ENCODE measurements at places on chromosomes 3 and 15.

GRCh38 chr15:72037321-72037720 lies 80.6 kb downstream of the MYO9A start:
- H3K4me3 ChIP-seq, result no peak overlapping the region
- DNase-seq, result no peak
- H3K27me3 ChIP-seq, result no peaks in the 10 kb centered on the region
- no peak overlapping the region for H3K27ac ChIP-seq

DNA sequence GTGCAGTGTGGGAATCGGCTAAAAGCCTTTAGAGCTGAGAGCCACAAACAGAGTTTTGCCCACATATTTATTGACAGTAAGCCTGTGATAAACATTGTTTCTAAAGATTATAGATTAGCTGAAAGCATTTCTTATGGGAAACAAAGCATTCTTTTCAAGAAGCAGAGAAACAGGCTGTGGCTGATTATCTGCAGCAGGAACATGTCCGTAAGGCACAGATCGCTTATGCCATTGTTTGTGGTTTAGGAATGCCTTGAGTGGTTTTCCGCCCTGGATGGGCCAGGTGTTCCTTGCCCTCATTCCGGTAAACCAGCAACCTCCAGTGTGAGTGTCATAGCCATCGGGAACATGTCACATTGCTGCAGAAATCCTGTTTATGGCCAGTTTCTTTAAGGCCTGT lies 12.5 kb downstream of the XYLB start:
- no peak for DNase-seq
- H3K4me1 ChIP-seq, result peaks cover 5% of the 10 kb centered on the region
- peaks cover 14% of the 10 kb centered on the region for H3K36me3 ChIP-seq
- no peak overlapping the region for H3K27ac ChIP-seq
- no peaks in the 10 kb centered on the region for H3K27me3 ChIP-seq
- H3K4me3 ChIP-seq, result no peak overlapping the region

GRCh38 chr15:82072926-82073537 lies 27.2 kb upstream of the MEX3B start:
- H3K36me3 ChIP-seq, result no peaks in the 10 kb centered on the region
- H3K4me3 ChIP-seq, result no peak overlapping the region
- no peaks in the 10 kb centered on the region for H3K27me3 ChIP-seq
- DNase-seq, result no peak

GRCh38 chr15:64067564-64068030 lies 21.3 kb upstream of the DAPK2 start:
- H3K27ac ChIP-seq, result no peak overlapping the region
- H3K4me1 ChIP-seq, result peaks cover 11% of the 10 kb centered on the region
- H3K4me3 ChIP-seq, result no peak overlapping the region
- peak; percentile 58 for DNase-seq

- no peak overlapping the region for H3K4me3 ChIP-seq
- DNase-seq, result no peak
- H3K27me3 ChIP-seq, result no peaks in the 10 kb centered on the region
- no peak overlapping the region for H3K27ac ChIP-seq
- H3K36me3 ChIP-seq, result no peaks in the 10 kb centered on the region
Measured at GRCh38 chr3:2452249-2452648, 353.6 kb downstream of the CNTN4 start.

- H3K27ac ChIP-seq, result no peak overlapping the region
- H3K27me3 ChIP-seq, result no peaks in the 10 kb centered on the region
- H3K4me1 ChIP-seq, result no peaks in the 10 kb centered on the region
- H3K4me3 ChIP-seq, result no peak overlapping the region
Measured at GRCh38 chr3:118504906-118505305, 529.7 kb downstream of the IGSF11 start.

DNA sequence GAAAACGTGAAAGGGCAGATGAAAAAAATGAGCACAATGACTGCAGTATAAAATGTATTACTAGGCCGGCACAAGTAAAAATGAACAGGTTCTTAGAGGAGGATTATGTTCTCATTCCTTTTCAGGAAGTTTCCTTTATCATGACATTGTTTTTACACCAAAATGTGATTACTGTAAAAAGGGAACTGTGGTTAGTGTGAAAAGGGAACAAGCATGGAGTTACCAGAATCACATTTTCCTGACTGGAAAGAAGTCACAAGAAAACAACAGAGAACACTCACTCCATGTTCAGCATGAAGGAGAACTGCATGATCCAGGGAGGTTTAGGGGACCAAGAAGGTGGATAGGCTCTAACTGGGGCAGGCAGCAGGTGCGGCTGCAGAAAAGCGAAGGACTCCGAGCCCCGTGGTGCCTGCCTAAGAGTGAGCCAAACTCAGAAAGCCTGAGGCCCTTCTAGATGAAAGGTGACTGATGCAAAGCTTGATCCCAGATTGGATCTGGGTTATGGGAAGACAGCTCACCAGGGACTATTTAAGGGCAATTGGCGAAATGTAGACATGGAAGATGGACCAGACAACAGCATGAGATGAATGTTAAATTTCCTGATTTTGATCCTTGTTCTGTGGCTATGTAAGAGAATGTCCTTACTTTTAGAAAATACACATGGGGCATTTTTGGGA lies 77.3 kb downstream of the CCR1 start:
- H3K27ac ChIP-seq, result no peak overlapping the region
- peaks cover 24% of the 10 kb centered on the region for H3K4me1 ChIP-seq
- no peak for DNase-seq
- no peak overlapping the region for H3K4me3 ChIP-seq

- H3K4me1 ChIP-seq, result peaks cover 2% of the 10 kb centered on the region
- H3K4me3 ChIP-seq, result no peak overlapping the region
- H3K36me3 ChIP-seq, result no peaks in the 10 kb centered on the region
- peaks cover 5% of the 10 kb centered on the region for H3K27me3 ChIP-seq
- H3K27ac ChIP-seq, result no peak overlapping the region
Measured at GRCh38 chr3:108462899-108463298, 47.5 kb downstream of the MYH15 start.

DNA sequence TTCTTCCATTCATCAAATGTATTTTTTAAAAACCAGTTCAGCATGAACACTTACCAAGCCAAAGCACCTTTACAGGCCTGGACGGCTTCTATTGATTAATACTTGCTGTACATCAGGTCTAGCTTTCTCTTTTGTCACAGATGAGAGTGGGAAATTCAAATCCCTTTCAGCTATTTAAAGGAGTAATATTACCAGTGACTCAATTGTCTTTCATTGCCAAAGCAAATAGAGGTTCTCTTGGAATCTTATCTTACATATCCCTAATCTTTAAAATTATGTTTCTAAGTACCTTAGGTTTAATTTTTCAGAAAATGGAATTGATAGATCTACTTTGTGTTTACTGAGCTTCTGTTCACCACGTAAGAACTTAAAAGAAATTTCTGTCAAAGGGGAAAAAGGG lies 922.9 kb downstream of the NSUN3 start:
- H3K36me3 ChIP-seq, result no peaks in the 10 kb centered on the region
- no peak overlapping the region for H3K4me3 ChIP-seq
- DNase-seq, result no peak
- no peaks in the 10 kb centered on the region for H3K4me1 ChIP-seq
- H3K27ac ChIP-seq, result no peak overlapping the region

DNA sequence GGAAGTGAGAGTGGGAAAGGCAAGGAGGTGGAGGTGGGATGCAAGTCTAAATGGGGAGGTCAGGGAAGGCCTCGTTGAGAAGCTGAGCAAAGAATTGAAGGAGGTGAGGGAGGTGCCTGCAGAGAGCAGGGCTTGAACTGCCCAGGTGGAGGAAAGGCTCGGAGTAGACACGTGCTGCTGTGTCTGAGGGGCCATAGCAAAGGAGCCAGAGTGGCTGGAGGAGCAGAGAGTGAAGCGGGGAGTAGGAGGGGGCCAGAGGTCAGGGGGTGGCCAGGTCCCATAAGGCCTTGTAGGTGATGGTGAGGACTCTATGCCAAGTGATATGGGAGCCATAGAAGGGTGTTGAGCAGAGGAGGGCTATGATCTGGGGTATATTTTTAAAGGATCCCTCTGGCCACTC lies 21.4 kb upstream of the HRH1 start:
- no peak overlapping the region for H3K27ac ChIP-seq
- no peak overlapping the region for H3K4me3 ChIP-seq
- DNase-seq, result no peak
- H3K4me1 ChIP-seq, result peaks cover 1% of the 10 kb centered on the region

- H3K27me3 ChIP-seq, result peaks cover 31% of the 10 kb centered on the region
- no peak overlapping the region for H3K27ac ChIP-seq
- no peak for DNase-seq
Measured at GRCh38 chr15:61036136-61036535, 193.0 kb downstream of the RORA start.

GRCh38 chr15:95620934-95621579 lies 709.4 kb upstream of the NR2F2 start:
- no peaks in the 10 kb centered on the region for H3K27me3 ChIP-seq
- peaks cover 7% of the 10 kb centered on the region for H3K4me1 ChIP-seq
- H3K27ac ChIP-seq, result no peak overlapping the region
- peak overlapping the region; percentile 45 for H3K4me3 ChIP-seq
- no peak for DNase-seq

DNA sequence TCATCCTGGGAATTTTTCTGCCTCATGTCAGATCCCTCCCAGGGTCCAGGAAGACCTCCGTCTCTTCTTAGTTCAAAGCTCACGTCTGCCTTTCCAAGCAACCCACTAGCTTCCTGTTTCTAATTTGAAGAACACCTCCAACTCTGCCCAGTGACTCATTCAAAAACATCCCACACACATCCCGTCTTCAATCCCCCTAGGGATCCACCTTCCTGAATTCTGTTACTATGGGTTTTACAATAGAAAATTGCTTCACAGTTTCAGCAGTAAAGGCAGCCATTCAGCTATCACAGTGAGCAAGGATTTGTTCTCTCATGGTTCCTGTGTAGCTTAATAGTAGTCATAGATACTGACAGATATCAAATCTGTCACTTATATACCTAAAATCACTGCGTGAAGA lies 308.3 kb upstream of the CCDC54 start:
- H3K36me3 ChIP-seq, result no peaks in the 10 kb centered on the region
- H3K4me1 ChIP-seq, result peaks cover 13% of the 10 kb centered on the region
- DNase-seq, result no peak

- DNase-seq, result no peak
- no peak overlapping the region for H3K27ac ChIP-seq
- peaks cover 32% of the 10 kb centered on the region for H3K4me1 ChIP-seq
- no peaks in the 10 kb centered on the region for H3K27me3 ChIP-seq
- no peak overlapping the region for H3K4me3 ChIP-seq
Measured at GRCh38 chr3:99846477-99847160, 29.0 kb downstream of the CMSS1 start.

GRCh38 chr15:57298843-57299550 lies 77.3 kb upstream of the CGNL1 start:
- DNase-seq, result no peak
- H3K4me3 ChIP-seq, result no peak overlapping the region
- H3K4me1 ChIP-seq, result peaks cover 3% of the 10 kb centered on the region
- H3K36me3 ChIP-seq, result no peaks in the 10 kb centered on the region
- H3K27ac ChIP-seq, result no peak overlapping the region
- no peaks in the 10 kb centered on the region for H3K27me3 ChIP-seq

DNA sequence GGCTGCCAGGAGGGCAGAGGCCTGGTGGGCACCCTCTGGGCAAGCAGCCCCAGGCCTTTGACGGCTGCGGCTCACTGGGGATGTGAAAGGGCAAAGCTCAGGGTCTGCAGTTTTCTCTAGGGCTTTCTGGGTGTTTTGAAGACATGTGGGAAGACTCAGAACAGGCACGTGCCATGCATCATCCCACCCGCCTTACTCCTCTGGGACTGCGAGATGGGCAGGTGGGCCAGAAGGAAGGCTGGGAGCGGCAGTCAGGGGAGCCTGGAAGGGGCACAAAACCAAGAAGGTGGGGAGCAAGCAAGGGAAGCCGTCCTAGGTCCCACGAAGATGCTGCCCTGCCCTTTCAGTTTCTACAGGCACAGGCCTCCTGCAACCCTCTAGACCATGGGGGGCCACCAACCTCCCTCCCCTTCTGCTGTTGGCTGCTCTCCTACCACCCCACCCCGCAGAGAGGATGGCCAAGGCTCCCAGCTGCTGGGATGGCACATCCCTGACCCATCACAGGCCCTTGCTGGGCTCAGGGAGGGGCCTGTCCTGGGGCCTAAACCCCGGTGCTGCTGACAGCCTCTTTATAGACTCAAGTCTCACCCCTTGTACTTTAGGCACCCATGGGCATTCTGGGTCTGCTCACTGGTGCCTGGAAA lies 71.8 kb upstream of the CTSH start:
- no peaks in the 10 kb centered on the region for H3K36me3 ChIP-seq
- no peak overlapping the region for H3K27ac ChIP-seq
- H3K27me3 ChIP-seq, result peaks cover 5% of the 10 kb centered on the region
- H3K4me1 ChIP-seq, result no peaks in the 10 kb centered on the region
- no peak for DNase-seq

DNA sequence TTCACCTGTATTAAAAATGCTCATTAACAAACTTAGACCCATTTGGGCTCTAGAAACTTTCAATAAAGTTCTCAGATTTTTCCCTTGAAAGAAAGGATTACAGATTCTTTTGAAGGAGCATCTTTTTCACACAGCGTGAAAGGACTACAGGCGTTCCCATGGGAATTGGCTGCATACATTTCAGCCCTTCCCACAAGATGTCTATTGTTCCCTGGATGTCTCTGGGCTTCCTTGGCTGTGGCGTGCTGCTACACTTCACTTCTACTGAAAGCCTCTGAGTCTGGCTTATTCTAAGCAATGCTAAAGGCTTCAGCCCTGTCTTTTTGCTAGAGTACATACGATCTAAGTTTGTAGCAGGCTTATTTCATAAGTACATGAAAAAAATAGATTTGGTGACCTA lies 1.4 kb downstream of the VEPH1 start:
- DNase-seq, result no peak
- H3K4me1 ChIP-seq, result peaks cover 2% of the 10 kb centered on the region
- no peaks in the 10 kb centered on the region for H3K36me3 ChIP-seq
- no peak overlapping the region for H3K4me3 ChIP-seq
- peaks cover 37% of the 10 kb centered on the region for H3K27me3 ChIP-seq

- H3K4me1 ChIP-seq, result no peaks in the 10 kb centered on the region
- H3K27me3 ChIP-seq, result no peaks in the 10 kb centered on the region
- H3K27ac ChIP-seq, result no peak overlapping the region
Measured at GRCh38 chr3:195769551-195769950, 42.2 kb downstream of the MUC4 start.

GRCh38 chr3:165389064-165389463 lies 192.9 kb upstream of the SLITRK3 start:
- no peak for DNase-seq
- H3K27ac ChIP-seq, result no peak overlapping the region
- H3K27me3 ChIP-seq, result no peaks in the 10 kb centered on the region
- H3K4me1 ChIP-seq, result no peaks in the 10 kb centered on the region

- H3K4me3 ChIP-seq, result no peak overlapping the region
- no peak for DNase-seq
- H3K4me1 ChIP-seq, result peaks cover 4% of the 10 kb centered on the region
- peak overlapping the region; percentile 2 for H3K27ac ChIP-seq
- no peaks in the 10 kb centered on the region for H3K27me3 ChIP-seq
Measured at GRCh38 chr3:15010664-15011063, 54.5 kb downstream of the MRPS25 start.

GRCh38 chr3:129604767-129605166 lies 1.7 kb downstream of the PLXND1 start:
- DNase-seq, result no peak
- peaks cover 63% of the 10 kb centered on the region for H3K27me3 ChIP-seq
- H3K4me1 ChIP-seq, result peaks cover 13% of the 10 kb centered on the region
- peaks cover 1% of the 10 kb centered on the region for H3K36me3 ChIP-seq

All from T-helper 2 cell treated with Interferon-gamma antibody and Interleukin-4, amounts not matched to agents 5 μg/mL and 100 μg/mL, for 36 hours (primary cell).